ENCODE measurements at places on chromosomes 16 and 17.

GRCh38 chr17:50559674-50560184 lies 786 bp upstream of the CACNA1G start:
- DNase-seq: no peak

DNA sequence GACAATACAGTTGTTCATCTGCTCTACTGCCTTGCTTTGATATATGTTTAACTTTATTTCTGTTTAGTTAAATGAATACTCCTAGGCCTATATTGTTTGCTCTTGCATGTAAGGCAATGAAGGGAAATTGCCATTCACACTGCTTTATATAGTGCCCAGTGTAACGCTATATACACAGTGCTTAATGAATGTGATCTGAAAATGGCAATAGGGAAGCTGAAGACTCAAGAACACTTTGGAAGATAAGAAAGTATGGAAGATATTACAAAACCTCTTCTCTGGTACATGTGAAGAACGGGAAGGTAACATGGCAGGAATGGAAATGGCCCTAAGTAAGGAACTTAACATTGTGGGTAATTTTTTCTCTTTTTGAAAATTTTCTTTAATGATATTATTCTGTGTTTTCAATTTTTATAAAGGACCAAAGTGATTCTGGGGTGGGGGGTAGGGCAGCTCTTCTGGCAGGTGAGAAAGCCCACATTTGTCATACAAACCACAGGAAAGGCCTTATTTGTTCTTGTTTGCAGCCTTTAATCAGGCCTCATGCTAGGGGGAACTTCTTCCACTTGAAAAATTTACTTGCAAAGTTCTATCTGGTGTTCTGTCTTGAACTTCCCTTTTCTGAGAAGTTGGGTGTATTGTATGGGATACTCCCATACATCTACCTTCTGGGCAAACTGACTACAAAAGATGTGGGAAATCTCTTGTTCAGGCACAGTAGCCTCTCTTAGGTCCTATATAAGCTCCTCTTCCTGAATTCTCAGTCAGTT lies 100.8 kb upstream of the CORO6 start:
- DNase-seq: no peak

GRCh38 chr16:49800876-49801275 lies 55.0 kb downstream of the ZNF423 start:
- no peak for DNase-seq

DNA sequence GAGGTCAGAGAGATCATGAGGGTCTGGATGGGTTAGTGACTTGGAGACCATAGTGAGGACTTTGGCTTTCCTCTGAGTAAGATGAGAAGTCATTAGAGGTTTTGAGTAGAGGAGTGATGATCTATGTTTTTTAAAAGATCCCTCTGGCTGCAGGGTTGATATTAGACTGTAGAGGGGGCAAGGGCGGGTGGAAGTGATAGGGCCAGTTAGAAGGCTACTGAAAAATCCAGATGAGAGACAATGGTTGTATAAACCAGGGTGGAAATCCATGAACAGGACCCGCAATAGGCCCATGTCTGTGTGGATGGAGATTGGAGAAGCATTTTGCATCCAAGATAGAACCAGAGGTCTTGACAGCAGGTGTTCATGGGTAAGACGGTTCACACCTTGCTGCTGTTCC lies 9.8 kb downstream of the ITGAL start:
- DNase-seq: no peak

DNA sequence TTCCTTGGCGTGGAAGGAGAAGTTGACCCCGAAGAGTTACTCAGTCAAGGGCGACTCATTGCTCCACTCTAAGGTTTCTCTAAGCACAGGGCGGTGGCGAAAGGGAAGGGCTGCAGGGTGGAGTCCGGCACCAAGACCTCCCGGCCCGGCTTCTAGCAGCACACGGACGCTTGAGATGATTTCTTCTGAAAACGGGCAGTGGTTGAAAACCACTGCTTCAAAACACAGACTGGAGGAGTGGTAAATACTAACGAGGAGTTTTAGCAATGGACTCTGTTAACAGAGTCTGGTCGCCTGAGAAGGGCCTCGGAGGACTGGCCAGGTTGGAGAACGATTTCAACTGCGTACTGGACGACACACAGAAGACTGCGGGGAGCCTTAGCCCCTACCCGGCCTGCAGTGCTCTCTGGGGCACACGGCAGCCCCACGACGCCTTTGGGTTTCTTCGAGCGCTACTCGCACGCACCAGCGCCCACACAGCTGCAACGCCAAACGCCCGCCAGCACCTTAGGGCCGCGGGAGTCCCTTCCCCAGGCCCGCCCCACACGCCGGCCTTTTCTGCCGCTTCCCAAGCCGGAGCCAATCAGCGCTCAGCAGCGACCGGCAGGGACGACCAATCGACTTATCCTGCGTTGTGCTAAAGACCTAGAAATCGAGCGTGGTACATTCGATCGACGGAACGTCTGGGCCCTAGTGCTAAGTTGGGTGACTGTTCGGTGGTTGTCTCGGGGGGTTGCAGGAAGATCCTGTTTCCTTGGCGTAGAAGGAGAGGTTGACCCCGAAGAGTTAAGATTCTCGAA lies 14.4 kb upstream of the CA4 start:
- DNase-seq: peak; percentile 92

All from NCI-H1436 (cell line).